Muscle of leg (tissue), 16 donors: ENCODE measurements at places on chromosomes 1 and 21. TPM values are rescaled to one million over a fixed set of nuclear protein-coding genes. Genes with fewer than 3 reads are reported as not detected.
A peak's percentile ranks its signal among the peaks of the same experiment; 100 is the strongest.

The PRKAA2 gene
- total RNA-seq = 27.5 TPM

The PYCR2 gene
- 21.8 TPM for total RNA-seq

The AURKAIP1 gene
- total RNA-seq = 74.8 TPM

The GBP1 gene
- 7.8 TPM for total RNA-seq

DNA sequence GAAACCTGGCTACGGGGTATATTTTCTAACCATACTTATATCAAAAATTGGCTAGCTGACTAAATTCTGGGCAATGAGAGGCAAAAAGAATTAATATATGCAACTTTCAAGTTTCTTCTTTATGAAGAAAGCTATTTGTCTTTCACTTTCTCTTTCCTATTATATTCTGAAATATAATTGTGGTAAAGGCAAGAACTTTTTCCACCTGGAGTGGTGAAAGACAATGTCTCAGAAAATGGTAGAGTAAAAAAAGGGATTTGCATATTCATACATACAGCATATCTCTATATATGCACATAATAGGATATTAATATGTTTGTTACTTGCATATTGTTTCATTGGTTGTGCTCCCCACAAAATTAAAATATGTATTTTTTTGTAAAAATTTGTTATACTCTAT, 793.8 kb downstream of the PLA2G4A start:
- no peak overlapping the region for H3K27ac ChIP-seq
- H3K4me1 ChIP-seq = no peaks in the 10 kb centered on the region
- no peak for DNase-seq
- H3K27me3 ChIP-seq = no peaks in the 10 kb centered on the region

- no peaks in the 10 kb centered on the region for H3K27me3 ChIP-seq
- H3K4me3 ChIP-seq = no peak overlapping the region
- H3K27ac ChIP-seq = no peak overlapping the region
- H3K36me3 ChIP-seq = no peaks in the 10 kb centered on the region
- H3K4me1 ChIP-seq = no peaks in the 10 kb centered on the region
- no peak for DNase-seq
Observed at GRCh38 chr1:193031431-193031830, 27.7 kb downstream of the UCHL5 start.

DNA sequence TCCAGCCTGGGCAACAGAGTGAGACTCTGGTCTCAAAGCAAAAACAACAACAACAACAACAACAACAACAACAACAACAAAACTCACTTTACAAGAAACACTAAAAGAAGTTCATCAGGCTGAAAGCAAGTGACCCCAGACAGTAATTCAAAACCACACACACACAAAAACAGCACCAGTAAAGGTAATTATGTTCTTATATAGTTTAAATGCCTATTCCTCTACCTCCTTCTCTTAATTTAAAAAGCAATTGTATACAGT, 1.7 kb downstream of the C1orf174 start:
- peaks cover 6% of the 10 kb centered on the region for H3K36me3 ChIP-seq
- no peaks in the 10 kb centered on the region for H3K27me3 ChIP-seq
- peaks cover 22% of the 10 kb centered on the region for H3K4me1 ChIP-seq
- DNase-seq = no peak
- H3K4me3 ChIP-seq = no peak overlapping the region

DNA sequence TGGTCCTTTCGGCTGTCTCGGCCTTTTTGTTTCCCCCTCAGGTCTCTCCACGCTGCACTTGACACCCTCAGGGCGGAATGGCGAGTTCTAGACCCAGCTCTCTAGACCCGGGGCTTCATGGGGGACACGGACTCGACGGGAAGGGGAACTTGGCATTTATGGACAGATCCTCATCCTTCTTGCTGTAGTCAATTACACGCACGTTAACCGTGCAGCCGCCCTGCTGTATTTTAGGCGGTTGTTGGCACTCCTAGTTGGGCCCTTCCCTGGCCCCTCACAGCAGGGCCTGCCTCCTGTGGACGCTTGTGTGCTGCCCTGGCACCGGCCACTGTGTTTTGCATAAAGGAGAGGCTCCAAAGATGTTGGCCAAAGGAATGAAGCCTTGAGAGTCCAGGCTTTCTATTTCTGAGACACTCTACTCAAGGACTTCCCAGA, 558 bp upstream of the BTG3 start:
- peak overlapping the region; percentile 92 for H3K27ac ChIP-seq
- peaks cover 10% of the 10 kb centered on the region for H3K4me1 ChIP-seq
- H3K4me3 ChIP-seq = peak overlapping the region; percentile 85
- H3K27me3 ChIP-seq = no peaks in the 10 kb centered on the region
- peaks cover 2% of the 10 kb centered on the region for H3K36me3 ChIP-seq
- DNase-seq = peak; percentile 71

- no peaks in the 10 kb centered on the region for H3K36me3 ChIP-seq
- no peaks in the 10 kb centered on the region for H3K4me1 ChIP-seq
- no peak overlapping the region for H3K4me3 ChIP-seq
- no peak for DNase-seq
Observed at GRCh38 chr1:5329068-5329739, 663.0 kb downstream of the NPHP4 start.
